Activated CD4-positive, alpha-beta memory T cell treated with anti-CD3 and anti-CD28 coated beads, Interleukin-2, amount 10 ng/mL, durations not matched to agents 7 days and 5 days (primary cell): ENCODE measurements at places on chromosomes 12 and 14. TPM values are rescaled to one million over a fixed set of nuclear protein-coding genes. Genes with fewer than 3 reads are reported as not detected.

The CIROP gene
- not detected for total RNA-seq

The OTUB2 gene
- 7.3 TPM for total RNA-seq

The NEUROD4 gene
- total RNA-seq, result not detected

DNA sequence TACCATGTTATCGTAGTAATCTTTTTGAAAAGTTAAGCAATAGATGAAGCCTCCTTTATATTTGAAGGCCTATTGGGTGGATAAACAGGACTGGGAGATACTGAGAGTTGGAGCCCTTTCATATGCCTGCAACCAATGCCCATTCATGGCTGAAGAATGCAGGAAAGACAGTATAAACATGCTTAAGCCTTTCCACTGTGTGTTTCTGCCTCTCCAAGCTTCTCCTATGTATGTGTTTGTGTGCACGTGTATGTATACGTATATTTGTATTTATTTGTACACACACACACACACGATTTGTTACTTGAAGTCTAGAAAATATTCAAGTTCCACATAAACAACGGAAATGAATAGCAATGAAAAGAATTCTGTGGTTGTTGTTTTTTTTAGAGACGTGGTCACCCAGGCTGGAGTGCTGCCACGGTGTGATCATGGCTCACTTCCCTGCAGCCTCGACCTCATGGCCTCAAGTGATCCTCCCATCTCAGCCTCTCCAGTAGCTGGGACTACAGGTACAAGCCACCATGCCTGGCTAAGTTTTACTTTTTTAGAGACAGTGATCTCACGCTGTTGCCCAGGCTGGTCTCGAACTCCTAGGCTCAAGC is 1453.5 kb downstream of the AACS start:
- no peak for DNase-seq
- no peaks in the 10 kb centered on the region for H3K4me1 ChIP-seq

DNA sequence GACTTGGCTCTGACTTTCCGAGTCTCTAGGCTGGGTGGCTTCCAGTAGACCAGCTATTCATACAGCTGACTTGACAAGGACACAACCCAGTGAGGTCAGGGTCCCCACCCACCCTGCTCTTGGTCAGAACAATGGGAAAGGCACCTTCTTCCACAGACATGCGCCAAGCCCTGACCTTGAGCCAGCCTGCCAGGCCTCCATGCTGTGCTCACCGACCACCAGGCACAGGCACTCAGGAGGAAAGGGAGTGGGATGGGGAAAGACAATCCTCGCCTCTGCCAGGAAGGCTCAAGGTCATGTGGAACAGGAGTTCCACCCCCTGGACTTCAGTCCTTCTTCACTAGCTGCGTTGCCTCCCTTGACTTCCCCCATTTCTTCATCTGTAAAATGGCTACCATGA is 31.4 kb downstream of the GALNT16 start:
- no peak overlapping the region for H3K4me3 ChIP-seq
- DNase-seq, result no peak
- H3K27ac ChIP-seq, result no peak overlapping the region
- H3K36me3 ChIP-seq, result no peaks in the 10 kb centered on the region
- H3K27me3 ChIP-seq, result no peaks in the 10 kb centered on the region

DNA sequence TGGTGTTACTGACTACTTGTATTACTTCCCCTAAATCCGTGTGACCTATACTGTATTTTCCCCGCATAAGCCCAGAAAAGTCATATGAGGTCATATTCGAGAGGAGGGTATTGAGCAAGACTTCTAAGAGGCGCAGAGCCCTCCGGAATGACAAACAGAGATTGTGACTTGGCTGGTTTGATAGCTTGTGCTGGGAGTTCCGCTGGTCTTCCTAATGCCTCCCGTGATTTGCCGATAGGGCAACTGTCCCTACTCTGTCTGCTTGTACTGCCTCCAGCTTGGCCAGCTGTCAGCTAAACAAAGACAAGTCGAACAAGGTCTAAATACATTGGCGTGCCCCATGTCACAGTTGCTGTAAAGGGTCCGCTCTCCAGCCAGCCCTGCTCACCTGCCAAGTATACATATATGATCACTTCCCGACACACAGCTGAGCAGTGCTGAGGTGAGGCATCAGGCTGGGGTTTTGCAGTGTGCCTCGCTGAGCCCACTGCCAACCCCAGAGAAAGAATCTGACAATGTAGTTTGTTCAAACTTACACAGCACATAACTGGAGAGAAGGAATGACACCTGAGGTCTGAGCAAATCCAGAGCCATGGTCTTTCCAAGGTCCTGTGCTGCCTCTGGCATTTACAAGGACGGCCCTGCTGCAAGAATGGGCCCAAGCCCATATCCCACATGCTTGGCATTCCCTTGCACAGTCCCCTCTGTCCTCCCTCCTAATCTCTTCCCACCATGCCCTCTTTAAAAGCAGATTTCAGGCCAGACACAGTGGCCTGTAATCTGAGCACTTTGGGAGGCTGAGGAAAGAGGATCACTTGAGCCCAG is 23.7 kb downstream of the LGMN start:
- no peak overlapping the region for H3K27ac ChIP-seq
- H3K36me3 ChIP-seq, result peaks cover 5% of the 10 kb centered on the region
- peaks cover 24% of the 10 kb centered on the region for H3K27me3 ChIP-seq
- peaks cover 35% of the 10 kb centered on the region for H3K4me1 ChIP-seq
- DNase-seq, result no peak
- no peak overlapping the region for H3K4me3 ChIP-seq
